ENCODE measurements at places on chromosomes 6 and 20.
A peak's percentile ranks its signal among the peaks of the same experiment; 100 is the strongest.

DNA sequence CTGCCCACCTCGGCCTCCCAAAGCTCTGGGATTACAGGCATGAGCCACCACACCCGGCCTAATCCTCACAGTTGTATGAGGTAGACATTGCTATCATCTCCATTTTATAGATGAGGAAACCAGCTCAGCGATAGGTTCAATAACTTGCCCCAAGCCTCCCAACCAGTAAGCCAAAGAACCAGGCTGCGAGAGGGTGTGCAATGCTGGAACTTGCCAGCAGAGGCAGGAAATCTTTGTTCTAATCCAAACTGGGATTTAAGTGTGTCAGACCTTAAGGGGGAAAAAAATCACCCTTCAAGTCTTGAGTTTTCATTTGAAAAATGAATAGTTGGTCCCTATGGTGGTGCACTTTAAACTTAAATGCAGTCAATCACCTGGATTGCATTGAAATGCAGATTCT is 20.1 kb upstream of the RNGTT start:
- DNase-seq = peak; percentile 74

DNA sequence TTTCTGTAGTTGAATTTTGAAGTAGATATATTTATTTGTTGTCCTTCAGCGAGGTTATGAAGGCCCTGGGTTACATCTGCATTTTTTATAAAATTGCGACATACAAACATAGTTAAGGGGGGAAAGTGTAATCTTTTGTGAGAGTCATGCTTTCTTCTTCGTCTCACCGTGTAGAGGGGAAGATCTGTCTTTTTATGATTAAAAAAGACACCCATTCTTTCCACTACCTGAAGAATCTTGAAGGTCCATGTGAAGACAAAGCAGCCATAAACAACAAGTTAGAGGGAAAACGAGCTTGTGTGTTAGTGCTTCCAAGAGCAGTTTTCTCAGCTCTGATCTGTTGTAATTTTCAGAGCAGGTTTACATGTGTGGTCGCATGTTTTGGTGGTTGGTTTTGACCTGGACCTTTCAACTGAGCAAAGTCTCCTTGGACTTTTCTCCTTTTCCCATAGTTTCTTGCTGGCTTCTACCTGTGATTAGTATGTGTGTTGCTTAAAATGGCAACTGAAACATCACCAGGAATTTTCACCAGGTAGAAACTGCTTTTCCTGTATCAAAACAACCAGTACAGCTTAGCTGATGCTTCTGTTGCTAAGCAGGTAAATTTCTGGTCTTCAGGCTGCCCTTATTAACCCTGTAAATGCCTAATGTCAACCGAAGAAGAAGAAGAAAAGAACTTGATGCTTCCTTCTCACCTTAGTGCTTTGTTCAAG is 37.3 kb downstream of the RREB1 start:
- peak; percentile 48 for DNase-seq

DNA sequence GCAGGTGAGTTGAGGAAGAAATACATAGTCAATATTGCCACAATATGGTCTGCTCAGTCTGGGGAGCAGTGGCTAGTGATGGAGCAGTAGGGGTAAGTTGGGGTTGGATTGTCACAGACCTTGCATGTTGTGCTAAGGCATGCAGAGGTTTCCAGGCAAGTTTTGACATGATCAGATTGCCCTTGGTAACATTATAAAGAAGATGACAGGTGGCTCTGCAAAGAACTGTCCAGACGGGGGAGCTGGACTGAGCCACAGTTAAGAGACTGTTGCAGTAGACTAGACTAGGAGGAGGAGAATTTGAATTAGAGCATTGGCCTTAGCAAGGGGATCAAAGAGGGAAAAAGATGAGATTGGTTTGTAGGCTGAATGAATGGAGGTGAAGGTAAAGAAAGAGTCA is 23.4 kb downstream of the ATRN start:
- no peak for DNase-seq

DNA sequence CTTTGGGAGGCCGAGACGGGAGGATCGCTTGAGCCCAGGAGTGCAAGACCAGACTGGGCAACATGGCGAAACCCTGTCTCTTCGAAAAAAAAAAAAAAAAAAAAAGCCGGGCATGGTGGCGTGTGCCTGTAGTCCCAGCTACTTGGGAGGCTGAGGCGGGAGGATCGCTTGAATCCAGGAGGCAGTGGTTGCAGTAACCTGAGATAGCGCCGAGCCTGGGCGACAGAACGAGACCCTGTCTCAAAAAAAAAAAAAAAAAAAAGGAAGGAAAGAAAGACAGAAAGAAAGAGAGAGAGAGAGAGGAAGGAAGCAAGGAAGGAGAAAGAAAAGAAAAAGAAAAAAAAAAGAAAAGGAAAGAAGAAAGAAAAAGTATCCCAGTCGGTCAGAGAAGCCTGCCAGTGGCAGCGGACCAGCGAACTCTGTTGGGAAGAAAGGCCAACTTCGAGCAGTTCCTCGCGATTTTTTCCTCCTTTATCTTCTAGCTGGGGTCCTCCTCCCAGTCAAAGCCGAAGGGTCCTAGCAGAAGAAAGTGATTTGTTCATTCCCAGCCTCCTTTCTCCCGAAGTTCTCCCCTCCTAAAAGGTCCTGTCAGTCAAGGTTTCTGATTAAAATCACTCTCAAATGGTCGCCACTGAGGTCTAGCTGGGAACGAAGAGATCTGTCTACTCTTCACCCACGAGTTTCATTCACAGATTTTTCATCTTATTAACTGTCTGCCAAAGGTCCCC is 2.4 kb upstream of the SYCP2L start:
- peak; percentile 79 for DNase-seq

- DNase-seq = no peak
Observed at GRCh38 chr6:142047934-142048592, 84.7 kb upstream of the GJE1 start.

- DNase-seq = no peak
Observed at GRCh38 chr20:42110301-42110700, 492.1 kb upstream of the CHD6 start.

GRCh38 chr6:52124126-52125121 is 37.0 kb upstream of the PKHD1 start:
- DNase-seq = no peak

DNA sequence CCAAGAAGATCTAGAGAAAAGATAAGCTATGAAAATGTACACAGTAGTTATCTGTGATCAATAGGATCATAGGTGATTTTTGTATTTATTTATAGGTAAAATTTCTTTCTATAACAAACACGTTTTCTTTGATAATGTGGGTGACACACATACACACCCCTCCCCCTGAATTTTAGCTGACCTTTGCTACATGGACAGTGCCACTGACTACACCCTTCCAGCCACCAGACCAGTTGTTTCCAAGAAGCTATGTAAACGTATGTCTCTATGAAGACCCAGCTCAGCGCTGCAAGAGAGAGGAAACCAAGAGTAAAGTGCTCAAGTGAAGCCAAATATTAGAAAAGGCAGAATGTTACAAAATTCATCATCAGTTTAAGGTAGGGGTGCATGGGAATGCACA is 16.3 kb downstream of the MOCS1 start:
- DNase-seq = no peak

- DNase-seq = peak; percentile 5
Observed at GRCh38 chr6:140912686-140913085, 1220.0 kb upstream of the GJE1 start.

GRCh38 chr6:118968416-118968815 is 33.5 kb upstream of the MCM9 start:
- DNase-seq = peak; percentile 60

DNA sequence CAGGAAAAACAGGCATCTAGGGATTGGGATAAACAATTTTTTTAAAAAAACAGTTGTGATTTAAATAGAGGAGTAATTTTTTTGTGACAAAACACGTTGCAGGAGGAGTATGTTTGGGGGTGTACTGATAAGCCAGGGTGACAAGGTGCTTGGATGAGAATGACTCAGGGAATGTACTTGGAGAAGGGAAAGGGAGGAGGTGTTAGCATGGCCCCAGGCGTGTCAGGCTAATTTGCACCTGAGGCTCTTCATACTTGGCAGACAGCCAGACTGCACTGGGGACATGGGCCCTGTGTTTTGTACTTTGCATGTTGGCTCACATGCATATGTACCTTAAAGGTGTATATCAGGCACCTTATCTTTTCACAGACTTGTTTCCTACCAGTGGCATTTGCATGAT is 22.8 kb downstream of the PANK2 start:
- DNase-seq = no peak

- DNase-seq = no peak
Observed at GRCh38 chr20:34365765-34366213, 2.7 kb downstream of the ITCH start.
